ENCODE measurements at places on chromosomes 12 and 14. TPM values are rescaled to one million over a fixed set of nuclear protein-coding genes. Genes with fewer than 3 reads are reported as not detected.
A peak's percentile ranks its signal among the peaks of the same experiment; 100 is the strongest.

GRCh38 chr14:28719130-28719529 is 47.5 kb upstream of the FOXG1 start:
- DNase-seq = no peak

DNA sequence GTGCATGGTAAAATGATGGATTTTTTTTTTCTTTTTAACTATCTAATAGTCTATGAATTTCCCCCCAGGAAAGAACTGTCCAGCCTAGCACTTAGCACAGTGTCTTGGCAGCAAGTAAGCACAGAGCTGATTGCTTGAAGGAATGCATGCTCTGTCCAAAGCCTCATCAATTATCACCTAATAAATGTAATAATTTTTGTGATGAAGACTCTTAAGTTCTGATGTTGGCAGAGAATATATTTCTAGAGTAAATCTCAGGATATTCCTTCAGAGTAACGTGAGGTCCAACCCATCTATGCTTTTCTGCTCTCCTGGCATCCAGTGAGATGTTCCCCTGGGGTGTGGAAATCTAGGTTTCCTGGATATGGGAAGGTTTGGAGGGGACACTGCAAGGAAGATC is 152.4 kb downstream of the TMX1 start:
- peak; percentile 64 for DNase-seq

GSG1 gene
- total RNA-seq = not detected

IL31 gene
- not detected for total RNA-seq

NYNRIN gene
- 16.1 TPM for total RNA-seq

- peak; percentile 15 for DNase-seq
Observed at GRCh38 chr12:43338848-43339526, 213.0 kb downstream of the ADAMTS20 start.

DNA sequence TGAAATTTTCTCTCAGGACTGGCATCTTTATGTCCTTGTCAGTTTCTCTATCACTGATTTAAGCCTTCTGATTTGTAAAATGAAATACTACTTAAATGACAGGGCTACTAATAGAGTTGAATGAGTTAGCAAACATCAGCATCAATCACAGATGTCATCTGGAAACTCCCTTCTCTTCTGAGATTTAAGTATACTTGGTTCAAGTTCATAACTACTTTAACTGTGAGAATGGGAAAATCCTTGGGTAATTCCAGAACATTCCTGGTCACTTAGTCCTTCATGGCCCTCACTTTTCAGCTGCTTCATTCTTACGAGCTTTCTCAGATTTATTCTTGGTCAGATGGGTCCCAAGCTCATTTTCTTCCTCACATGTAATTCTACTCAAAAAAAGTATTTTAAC is 1655.3 kb upstream of the FLRT2 start:
- no peak for DNase-seq

GRCh38 chr12:16228067-16228466 is 49.4 kb downstream of the SLC15A5 start:
- no peak for DNase-seq

- DNase-seq = peak; percentile 80
Observed at GRCh38 chr12:23564451-23565152, 384.9 kb downstream of the SOX5 start.

KCNK13 gene
- total RNA-seq = 1.4 TPM

DNA sequence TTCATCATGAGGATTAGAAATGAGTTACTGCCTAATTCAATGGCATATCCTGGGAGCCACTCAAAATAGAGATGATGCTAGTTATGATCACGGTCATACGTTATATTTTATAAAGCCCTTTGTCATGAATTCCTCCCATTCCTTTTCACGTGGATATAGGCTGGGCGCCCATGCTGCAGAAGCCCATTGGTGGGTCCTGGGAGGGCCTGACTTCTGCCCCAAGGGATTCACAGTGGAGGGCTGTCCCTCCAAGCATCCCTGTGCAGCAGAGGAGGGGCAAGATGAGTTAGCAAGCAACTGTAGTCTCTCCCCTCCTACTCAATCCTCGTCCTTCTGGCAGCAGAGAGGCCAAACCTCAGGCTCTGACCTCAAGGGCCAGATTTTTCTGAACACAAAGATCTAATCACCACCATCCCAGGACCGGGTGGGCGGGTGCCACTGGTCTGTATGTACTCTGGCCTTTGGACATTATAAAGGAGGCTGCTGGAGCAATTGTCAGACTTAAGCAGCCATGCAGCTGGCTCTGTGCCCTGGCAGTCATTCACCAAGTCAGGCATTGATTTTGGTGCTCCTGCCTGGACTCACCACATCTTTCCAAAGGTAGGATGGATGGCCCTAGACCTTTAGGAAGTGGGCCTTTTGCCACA is 8.6 kb downstream of the GLTP start:
- no peak for DNase-seq

GRCh38 chr14:61331992-61332657 is 10.7 kb downstream of the PRKCH start:
- no peak for DNase-seq

RASSF9 gene
- total RNA-seq = 14.3 TPM

FGF23 gene
- total RNA-seq = not detected

DNA sequence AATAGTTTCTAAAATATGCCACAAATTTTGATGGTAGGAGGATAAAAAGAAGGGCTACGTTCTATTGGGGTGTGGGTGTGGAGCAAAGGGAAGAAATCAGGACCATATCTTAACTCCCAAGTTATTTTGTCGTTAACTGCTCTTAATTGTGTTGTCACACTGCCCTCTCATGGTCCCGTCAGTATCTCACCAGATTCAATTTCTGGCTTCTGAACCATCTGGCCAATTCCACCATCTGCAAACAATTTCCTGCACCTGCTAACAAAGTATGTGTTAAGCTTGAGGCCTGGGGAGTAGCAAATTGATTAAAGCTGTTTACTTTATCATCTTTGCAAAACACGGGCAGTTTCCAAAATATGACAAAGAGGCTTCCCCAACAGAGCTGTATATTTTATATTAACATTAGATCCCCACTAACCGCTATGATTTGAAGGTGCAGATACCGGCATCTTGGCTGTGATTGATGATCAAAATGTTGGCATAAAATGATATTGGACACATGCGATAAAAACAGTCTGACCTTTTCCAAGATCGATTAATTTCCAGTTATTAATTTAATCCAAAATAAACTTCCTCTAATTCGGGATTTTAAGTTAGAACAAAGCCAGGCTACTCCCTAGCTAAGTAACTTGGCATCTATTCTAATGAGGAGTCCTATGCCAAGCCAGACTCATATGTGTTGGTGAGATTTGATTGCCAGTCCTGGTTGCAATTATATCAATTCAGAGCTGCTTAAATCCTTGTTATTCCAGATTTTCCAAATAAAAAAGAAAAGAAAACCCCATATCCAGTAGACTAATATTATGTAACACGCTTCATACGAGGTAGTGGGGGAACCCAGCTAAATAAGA is 6.9 kb upstream of the DNM1L start:
- DNase-seq = peak; percentile 80

- DNase-seq = peak; percentile 48
Observed at GRCh38 chr12:104243551-104243950, 28.0 kb downstream of the TXNRD1 start.

RAD9B gene
- total RNA-seq = 1.5 TPM

- DNase-seq = peak; percentile 48
Observed at GRCh38 chr14:64654246-64654900, 49.9 kb upstream of the PLEKHG3 start.

GRCh38 chr14:105885561-105886320 is 359.4 kb downstream of the TMEM121 start:
- DNase-seq = no peak

DNA sequence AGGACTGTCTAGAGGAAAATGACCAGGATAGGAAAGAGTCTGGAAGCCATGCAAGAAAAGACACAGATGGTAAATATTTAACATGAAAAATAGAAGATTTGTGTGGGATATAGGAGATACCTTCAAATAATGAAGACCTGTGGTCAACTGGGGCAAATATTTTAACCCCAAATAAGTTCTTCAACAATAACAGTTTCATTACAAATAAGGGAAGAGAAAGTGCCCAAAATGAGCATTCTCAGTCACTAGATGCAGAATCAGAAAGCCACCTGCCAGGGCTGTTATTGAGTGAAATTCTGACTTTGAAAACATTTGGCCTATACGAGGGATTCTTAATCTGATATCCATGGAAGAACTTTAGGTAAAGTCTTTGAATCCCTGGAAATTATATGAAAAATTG is 231.2 kb upstream of the PLEKHG7 start:
- no peak for DNase-seq

DNA sequence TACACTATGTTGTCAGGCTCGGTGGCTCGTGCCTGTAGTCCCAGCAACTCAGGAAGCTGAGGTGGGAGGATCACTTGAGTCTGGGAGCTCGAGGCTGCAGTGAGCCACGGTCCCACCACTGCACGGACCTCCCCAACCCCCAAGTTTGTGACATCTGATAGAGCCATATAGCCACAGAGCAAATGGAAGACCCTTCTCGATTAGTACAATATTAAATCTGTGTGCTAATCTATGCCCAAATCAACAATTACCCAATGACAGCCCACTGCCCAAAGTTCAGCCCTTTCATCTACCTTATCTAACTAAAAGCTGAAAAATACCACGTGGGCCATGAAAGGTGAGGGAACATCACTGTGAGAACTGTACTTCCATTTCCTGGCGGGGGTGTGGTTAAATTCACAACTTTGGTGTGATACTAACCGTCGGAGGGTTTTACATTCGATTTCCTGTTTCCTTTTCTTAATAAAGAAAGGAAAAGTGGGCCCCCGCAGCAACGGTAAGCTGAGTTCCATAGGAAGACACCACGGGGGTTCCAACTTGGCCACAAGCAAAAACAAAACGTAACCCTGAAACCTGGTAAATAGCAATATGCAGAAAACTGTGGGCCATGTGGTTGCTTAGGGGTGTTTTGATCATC is 31.2 kb upstream of the FOS start:
- DNase-seq = no peak

STAB2 gene
- 10.0 TPM for total RNA-seq

DNA sequence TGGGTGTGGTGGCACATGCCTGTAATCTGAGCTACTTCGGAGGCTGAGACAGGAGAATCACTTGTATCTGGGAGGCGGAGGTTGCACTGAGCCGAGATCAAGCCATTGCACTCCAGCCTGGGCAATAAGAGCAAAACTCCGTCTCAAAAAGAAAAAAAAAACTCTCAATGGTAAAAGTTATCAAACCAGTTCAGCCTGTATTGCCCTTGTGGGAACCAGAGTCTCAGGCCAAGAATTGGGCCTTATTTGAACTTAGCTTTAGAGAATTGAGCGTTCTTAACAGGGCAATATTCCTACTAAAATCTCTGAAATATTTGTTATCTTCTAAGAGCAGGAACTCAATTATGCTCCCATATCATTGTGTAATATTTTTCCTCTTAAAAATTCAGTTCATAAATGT is 7.7 kb upstream of the MDM2 start:
- peak; percentile 30 for DNase-seq

DNA sequence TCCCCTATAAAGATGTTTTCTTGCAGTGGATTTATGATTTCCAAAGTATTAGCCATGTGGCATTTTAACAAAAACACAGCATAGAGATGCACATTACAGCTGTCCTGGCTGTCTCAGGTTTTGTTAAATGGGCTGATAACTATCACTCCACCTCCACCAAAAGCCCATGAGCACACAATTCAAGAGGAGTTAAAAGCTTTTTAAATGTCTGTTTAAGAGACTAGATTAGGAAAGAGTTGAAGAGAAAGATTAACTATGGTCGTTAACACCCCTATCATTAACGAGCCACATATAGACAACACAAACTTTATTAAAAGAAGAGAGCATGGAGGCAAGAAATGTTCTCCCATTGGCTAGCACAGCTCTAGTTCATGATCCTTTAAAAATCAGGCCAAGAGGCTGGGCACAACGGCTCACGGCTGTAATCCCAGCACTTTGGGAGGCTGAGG is 14.5 kb downstream of the CBX5 start:
- DNase-seq = no peak

- DNase-seq = peak; percentile 89
Observed at GRCh38 chr12:91620992-91621391, 438.4 kb upstream of the DCN start.

DNA sequence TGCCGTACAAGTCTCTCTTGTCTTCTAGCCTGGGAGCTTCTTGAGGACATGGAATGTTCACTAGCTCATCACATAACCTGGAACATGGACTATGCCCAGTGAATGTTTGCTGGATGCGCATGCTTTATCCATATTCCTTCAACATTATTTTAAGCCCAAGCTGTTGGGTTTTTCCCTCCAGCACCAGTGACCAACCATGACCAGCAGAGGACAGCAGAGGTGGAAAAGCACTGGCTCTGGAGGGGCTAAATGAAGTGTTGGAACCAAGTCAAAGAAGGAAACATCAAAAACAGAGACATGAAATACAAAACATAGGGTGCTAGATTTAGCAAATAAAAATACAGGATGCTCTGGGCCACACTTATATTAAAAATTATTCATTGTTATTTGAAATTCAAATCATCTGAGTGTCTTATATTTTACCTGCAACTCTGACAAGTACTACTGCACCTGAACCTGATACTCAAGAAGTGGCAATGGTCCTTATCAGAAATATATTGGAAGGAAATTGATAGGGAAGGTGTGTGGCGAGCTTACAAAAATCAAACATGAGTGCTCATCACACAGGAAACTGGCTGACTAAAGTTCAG is 23.1 kb upstream of the HELB start:
- DNase-seq = peak; percentile 42

- no peak for DNase-seq
Observed at GRCh38 chr12:125687820-125688219, 622.6 kb downstream of the AACS start.

DNA sequence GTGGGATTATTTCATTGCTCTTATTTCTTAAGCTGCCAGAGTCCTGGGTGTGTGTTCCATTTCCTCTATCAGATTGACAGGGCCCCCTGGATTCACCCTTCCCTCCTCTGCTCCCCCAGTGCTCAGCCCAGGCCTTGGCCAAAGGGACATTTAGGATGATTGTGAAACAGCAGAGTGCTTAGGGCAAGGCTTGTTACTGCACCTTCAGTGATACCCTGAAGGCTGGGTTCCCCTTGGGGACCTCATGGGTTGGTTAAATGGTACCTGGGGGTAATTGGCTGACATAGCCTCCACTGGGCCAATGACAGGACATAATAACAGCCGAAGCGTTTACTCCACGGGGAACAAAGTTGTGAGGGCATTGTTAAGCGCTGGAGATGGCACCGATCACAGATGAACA is 1.3 kb upstream of the KRT72 start:
- no peak for DNase-seq

PTPRB gene
- 93.6 TPM for total RNA-seq

LHX5 gene
- total RNA-seq = not detected

FITM1 gene
- total RNA-seq = 0.83 TPM

TRIM9 gene
- total RNA-seq = 1.3 TPM

Measured in lung (tissue), 17 donors.